Progenitor cell of endocrine pancreas (in vitro differentiated cells): ENCODE measurements at places on chromosomes 6 and 20. TPM values are rescaled to one million over a fixed set of nuclear protein-coding genes. Genes with fewer than 3 reads are reported as not detected.

DNA sequence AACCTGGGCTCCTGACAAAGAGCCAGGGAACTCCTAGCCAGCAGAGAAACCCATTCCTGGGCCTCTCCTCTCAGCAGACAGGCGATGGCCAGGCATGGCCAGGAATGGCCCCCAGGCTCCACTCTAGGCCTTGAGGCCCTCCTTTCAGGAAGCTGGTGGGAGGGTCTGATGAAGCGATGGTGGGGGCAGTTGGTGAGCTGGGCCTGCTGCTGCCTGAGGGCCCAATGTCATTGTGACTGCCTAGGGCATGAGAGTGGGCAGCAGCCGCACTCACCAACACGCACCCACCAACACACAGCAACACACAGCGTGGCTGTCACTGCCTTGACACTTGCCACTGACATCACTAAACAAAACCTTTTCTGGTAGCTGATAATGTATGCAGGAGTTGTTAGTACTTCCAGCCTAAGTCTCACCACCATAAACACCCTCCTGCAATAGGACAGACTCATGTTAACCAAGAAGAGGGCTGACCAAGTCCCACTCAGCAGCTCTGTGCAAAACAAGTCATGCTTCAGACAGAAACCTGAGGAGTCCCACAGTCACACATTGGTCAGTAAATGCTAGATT is 69.3 kb downstream of the ABHD12 start:
- DNase-seq: no peak

EEF1E1 gene
- total RNA-seq: 35.8 and 43.3 TPM in 2 replicates

DNA sequence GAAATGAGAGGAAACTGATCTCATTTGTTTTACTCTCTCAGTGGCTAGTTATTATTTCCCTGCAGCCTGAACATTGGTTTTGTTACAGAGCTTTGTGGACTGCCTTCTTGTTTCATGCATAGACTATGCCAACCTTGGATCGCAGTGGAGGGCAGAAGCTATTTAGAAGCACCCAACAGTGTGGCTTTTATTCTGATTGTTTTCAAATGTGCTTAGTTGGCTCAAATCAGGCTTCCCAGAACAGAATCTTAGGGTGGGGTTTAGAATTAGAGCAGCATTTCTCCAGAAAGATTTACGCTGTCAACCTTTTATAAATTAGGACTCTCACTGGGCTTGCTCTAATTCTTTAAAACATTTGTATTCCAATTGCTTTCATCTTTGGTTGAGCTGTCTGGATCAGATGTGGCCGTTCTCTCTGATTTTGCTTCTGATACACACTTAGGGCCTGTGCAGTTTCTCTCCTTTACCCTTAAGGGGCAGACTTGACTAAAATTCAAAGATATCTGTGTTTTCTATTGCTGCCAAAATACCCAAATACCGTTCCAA is 210.3 kb downstream of the BCKDHB start:
- DNase-seq: no peak

- no peak for DNase-seq
Measured at GRCh38 chr6:167548451-167548850, 223.6 kb downstream of the TTLL2 start.

- DNase-seq: no peak
Measured at GRCh38 chr6:167467793-167468431, 143.0 kb downstream of the TTLL2 start.

DNA sequence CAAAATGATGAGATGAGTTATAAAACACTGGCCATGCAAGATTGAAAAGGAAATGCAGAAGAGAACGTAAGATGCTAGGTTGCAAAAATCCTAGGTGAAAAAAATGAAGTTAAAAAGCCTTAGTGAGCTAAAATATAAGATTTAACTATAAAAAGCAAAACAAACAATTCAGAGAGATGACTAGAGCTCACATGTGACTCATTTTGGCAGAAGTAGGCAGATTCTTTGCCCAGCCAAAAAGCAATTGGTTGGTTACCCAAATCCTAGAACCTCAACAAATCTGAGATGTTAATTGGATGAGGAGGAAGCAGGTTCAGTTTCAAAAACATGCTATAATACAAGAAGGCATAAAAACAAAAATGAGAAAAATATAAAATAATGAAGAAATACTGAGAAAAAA is 249.1 kb downstream of the OGFRL1 start:
- DNase-seq: no peak

DNA sequence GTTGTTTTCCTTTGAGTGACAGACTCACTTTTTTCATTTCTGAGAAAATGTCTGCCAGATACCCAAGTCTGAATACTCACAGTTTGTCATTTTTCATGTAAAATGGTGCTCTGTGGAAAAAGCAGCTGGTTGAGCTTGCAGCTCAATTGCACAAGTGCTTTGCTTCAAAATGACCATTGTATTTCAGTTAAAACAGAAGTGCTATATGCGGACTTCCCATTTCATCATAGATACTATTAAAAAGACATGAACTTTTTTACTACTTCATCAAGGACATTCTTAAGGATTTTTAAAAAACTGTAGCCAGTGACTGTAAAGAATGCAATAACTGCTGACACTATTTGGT is 61.5 kb downstream of the KCNS1 start:
- DNase-seq: no peak

GRCh38 chr6:46733341-46733801 is 1.8 kb downstream of the PLA2G7 start:
- no peak for DNase-seq

PACRG gene
- 2.4 TPM in 2 replicates for total RNA-seq

DNA sequence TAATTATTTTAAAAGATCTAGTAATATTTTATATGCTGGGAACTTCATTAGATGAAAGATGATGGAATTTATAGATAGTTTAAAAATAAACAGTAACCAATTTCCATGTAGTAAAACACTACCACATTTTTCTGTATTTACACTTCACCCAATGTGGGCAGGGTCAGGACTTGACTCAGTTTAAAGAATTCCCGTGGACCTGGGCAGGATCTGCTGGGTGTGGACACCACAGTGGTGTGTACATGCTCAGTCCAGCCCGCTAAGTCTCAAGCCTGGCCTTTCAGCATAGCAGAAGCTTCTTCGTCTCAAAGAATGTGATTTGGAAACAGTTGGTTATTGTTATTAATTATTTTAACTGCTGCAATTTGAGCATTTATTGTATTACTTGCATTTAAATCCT is 364.2 kb downstream of the SYNE1 start:
- DNase-seq: no peak

DNA sequence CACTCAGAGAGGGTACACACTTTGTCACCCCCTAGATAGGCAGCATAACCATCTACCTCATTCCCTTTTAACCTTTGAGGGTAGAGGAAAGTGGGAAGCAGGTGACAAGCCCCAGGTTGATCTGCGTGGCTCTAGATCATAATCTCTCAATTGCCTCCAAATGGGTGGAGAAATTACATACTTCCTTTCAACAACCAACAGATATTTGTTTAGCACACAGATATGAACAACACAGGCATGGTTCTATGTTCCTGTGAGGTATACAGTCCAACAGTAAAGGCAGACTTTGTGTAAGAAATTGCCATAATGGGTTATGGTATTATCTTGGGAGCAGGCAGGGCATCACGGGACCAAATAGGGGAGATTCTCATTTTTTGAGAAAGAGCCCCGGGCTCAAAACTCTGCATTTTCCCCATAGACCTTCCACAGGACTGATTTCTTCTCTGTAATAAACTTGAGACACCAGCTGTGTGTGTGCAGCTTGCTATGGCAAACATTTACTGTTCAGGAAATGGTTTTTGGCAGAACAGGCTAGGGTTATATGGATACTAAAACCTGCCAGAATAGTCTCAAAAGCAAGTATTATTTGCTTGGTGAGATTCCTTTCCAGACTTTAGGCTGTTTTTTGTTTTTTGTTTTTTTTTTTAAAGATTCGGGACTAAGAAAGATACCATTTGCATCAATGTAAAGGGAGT is 126.2 kb downstream of the CD164 start:
- no peak for DNase-seq

TRIM10 gene
- total RNA-seq: not detected in 2 replicates

- no peak for DNase-seq
Measured at GRCh38 chr20:36808317-36809257, 35.0 kb upstream of the DSN1 start.

- no peak for DNase-seq
Measured at GRCh38 chr6:53112404-53112803, 36.2 kb downstream of the GCM1 start.

GRCh38 chr6:113629975-113630737 is 227.0 kb upstream of the MARCKS start:
- DNase-seq: no peak

RRAGD gene
- 8.0 and 11.4 TPM in 2 replicates for total RNA-seq

CRISP2 gene
- total RNA-seq: not detected in 2 replicates

- no peak for DNase-seq
Measured at GRCh38 chr6:44960898-44961297, 367.2 kb upstream of the RUNX2 start.

- peak; percentile 92 for DNase-seq
Measured at GRCh38 chr20:31822421-31823330, 3.5 kb downstream of the MYLK2 start.

GRCh38 chr20:2793471-2793870 is 7.0 kb downstream of the CPXM1 start:
- DNase-seq: no peak

SIRPG gene
- not detected in 2 replicates for total RNA-seq

SPINT3 gene
- not detected in 2 replicates for total RNA-seq

GSTA2 gene
- 4.6 and 10.7 TPM in 2 replicates for total RNA-seq

- no peak for DNase-seq
Measured at GRCh38 chr6:168107191-168107983, 28.4 kb upstream of the FRMD1 start.

CST2 gene
- total RNA-seq: not detected in 2 replicates

GRCh38 chr20:62700261-62700930 is 8.2 kb upstream of the NTSR1 start:
- DNase-seq: no peak

KCNK5 gene
- 2.0 and 2.3 TPM in 2 replicates for total RNA-seq

- DNase-seq: no peak
Measured at GRCh38 chr20:7520361-7520760, 419.9 kb downstream of the HAO1 start.

GRCh38 chr6:26330859-26331217 is 34.2 kb upstream of the BTN3A2 start:
- no peak for DNase-seq

GRCh38 chr6:163501439-163501838 is 86.9 kb downstream of the QKI start:
- no peak for DNase-seq

RAET1L gene
- total RNA-seq: not detected in 2 replicates

- DNase-seq: no peak
Measured at GRCh38 chr20:62148908-62149314, 5.3 kb downstream of the SS18L1 start.

DNA sequence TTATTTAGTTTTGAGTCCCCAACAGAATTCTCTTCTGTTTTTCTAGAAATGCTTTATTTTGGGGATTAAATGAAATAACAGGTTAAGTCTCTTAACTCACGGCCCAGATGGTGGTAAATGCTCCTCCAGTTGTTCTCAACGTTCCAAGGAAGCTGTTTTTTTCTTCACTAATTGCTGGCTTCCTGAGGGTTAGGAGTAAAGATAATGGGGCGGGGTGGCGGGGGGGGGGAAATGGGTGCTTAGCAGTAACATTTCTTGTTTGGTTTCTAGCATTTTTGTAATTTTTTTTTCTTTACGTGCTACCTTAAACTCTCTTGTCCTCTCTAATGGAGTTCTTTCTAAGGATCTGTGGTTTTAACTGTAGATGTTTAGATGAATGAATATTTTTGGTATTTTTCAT is 2.2 kb downstream of the SRSF3 start:
- no peak for DNase-seq

- DNase-seq: no peak
Measured at GRCh38 chr20:40958598-40958997, 70.0 kb upstream of the TOP1 start.

RIPOR2 gene
- 2.2 and 4.0 TPM in 2 replicates for total RNA-seq

DNA sequence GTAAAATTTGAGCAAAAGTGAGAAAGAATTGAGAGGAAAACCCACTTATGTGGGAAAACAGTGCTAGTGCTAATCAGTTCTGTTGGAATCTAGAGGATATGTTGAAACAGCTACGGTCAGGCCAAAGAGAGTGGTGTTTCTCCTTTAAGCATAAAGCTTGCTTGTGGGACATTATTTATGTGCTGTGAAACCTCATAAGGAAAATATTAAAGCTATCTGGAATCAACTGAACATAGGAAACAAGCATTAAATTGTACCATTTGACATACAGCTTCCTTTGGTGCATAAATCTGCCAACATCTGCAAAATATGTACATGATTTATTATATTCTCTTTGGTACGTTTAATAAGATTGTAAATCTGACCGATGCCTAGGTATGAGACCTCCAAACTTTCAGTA is 182.5 kb upstream of the PDE10A start:
- DNase-seq: no peak

GRCh38 chr6:7236306-7237209 is 76.4 kb downstream of the SSR1 start:
- no peak for DNase-seq
